ENCODE measurements at places on chromosomes 13 and 19.
A peak's percentile ranks its signal among the peaks of the same experiment; 100 is the strongest.

- no peak for DNase-seq
These were observed 44.7 kb upstream of the RANBP3 start for GRCh38 chr19:6022570-6023064.

DNA sequence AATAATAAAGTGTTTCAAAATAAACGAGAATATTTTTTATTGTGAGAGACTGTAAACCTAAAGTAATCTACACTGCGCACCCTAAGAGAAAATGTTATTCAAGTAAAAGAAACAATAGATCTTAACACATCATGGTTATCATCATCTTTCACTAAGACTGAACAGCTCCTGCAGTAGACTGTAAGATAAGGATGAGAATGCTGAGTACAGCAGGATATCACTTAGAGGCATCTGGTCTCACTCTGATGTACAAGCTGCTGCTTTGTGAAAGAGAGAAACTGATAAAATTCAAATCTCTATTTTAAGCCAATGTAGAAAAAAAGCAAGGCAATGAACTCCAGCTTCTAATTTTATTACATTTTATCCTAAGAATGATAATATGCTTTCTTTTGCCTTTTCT lies 261.7 kb upstream of the HTR2A start:
- DNase-seq: no peak

GRCh38 chr19:1262623-1263123 lies 6.5 kb upstream of the CIRBP start:
- no peak for DNase-seq

GRCh38 chr13:28049880-28050875 lies 50.2 kb downstream of the FLT3 start:
- DNase-seq: no peak

- DNase-seq: no peak
These were observed 16.5 kb downstream of the TYK2 start for GRCh38 chr19:10363789-10364281.

DNA sequence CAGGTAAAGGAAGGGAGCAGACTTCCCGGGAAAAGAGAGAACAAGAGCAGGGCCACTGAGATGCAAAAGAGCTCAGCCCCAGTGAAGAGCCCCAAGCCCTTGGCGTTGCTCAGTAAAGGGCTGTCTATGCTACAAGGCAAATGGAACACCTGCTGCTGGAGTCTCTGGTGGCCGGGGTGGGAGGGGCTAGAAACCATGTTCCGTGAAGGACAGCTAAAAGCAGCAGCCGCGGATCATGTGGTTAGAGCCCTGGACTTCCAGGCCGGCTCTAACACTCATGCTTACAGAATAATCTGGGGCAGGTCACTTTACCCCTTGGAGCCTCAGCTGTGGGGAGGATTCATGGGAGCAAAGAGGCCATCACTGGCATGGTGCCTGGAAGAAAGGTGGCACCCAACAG lies 17.8 kb downstream of the POU2F2 start:
- no peak for DNase-seq

DNA sequence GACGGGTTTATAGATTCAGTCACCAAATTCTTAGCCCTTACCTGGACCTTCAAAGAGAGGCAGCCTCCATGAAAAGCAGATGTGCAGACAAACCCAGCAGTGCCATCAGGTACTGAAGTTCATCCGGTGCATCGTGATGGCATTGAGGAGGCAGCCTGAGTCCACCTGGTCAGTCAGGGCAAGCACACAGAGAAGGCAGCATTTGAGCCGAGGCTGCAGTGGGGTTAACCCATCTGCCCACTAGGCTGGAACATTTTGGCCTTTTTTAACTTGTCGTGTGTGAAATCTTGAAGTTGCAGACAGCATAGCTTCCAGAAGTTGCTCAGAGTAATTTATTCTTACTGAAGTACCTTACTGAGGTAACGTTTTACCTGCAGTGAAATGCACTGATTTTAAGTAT lies 4.9 kb downstream of the LMO7 start:
- DNase-seq: no peak

GRCh38 chr19:11843722-11844121 lies 4.8 kb upstream of the ZNF439 start:
- DNase-seq: no peak

- DNase-seq: no peak
These were observed 551 bp upstream of the EBI3 start for GRCh38 chr19:4228765-4229178.

DNA sequence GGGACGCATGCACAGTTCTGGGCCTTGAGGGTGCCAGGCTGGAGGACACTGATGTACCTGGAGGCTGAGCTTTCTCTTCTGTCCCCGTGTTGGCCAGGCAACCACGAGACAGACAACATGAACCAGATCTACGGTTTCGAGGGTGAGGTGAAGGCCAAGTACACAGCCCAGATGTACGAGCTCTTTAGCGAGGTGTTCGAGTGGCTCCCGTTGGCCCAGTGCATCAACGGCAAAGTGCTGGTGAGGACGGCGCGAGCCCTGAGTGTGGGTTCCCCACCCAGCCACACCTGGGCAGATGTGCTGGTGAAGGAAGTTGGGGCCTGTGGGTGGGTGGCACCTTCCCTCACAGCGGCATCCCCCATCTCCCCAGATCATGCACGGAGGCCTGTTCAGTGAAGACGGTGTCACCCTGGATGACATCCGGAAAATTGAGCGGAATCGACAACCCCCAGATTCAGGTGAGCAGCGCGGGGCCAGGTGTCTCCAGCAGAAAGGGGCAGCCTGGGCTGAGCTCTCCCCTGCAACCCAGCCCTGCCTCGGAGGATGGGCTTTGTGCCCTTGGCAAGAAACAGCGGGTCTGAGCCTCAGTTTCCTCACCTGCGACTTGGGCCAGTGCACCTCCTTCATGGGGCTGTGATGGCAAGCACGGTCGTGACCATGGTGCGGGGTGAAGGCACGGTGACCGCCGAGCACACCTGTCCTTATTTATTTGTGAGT lies 26.2 kb downstream of the CCDC8 start:
- no peak for DNase-seq

DNA sequence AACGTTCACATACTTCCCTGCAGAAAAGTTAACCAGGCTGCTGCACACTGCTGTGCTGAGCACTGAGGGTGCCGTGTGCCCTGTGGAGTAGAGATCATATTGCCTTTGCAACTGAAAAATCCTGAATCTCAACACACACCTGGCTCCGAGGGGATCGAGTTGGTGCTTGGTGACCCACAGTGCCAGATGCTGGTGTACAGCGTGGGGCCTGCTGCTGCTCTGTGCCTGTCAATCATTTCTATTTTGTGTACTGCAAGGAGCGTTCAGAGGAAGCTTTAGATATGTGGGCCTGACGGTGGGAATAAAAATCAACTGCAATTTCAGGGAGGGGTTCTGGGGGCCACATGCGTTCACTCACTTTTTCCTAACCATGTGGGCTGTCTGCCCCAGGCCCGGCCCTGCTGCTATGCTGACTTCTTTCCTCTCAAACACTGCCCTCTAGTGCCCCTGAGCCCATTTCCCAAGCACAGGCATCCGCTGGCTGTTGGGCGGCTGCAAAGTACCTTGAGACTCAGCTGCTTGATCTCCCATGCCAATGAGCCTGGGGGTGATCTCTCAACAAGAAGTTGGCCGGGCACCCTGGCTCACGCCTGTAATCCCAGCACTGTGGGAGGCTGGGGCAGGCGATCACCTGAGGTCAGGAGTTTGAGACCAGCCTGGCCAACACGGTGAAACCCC lies 9.7 kb upstream of the LENG8 start:
- no peak for DNase-seq

DNA sequence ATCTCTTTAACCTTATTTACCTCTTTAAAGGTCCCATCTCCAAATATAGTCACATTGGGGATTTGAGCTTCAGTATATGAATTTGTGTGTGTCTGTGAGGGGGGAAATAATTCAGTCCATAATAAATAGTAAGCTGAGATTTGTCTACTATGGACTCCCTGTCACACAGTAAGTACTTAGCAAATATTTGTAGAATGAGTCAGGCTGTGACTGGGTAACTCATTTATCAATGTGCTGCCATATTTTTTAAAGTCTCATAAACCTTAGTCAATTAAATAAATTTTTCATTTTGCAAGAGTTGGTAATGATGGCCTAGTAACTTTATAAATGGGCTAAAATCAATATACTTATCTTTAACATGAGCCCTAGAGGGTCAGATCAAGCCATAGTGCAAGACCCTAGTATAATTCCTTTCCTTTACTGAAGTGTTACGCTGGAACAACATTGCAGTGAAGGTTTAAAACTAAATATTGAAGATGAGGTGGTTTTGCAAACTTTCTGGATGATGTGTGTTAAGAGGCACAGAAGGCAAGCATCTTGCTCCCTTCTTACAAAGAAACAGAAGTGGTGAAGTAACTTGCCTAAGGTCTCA lies 305.1 kb downstream of the KCNRG start:
- no peak for DNase-seq

GRCh38 chr19:3243819-3244700 lies 19.6 kb downstream of the CELF5 start:
- no peak for DNase-seq

- DNase-seq: no peak
These were observed 2.2 kb downstream of the JUND start for GRCh38 chr19:18279266-18279515.

DNA sequence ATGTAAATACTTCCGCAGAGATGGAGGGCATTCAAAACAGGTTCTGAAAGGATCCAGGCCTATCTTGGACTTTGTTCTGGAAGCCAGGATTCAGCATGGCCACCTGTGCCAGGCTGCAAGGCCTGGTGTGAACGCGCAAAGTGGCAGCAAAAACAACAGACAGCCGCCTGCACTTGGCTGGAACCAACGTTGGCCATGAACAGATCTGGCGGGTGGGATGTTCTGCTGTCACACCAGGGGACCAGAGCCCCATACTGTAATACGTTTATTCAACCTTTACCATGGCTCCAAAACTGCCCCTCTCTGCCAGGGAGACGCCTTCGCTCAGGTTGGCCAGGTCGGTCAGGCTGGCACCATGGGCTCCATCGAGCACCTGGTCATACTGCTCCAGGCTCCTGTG lies 69.7 kb downstream of the EPS15L1 start:
- no peak for DNase-seq

GRCh38 chr13:109415057-109415456 lies 371.3 kb downstream of the IRS2 start:
- DNase-seq: no peak

- no peak for DNase-seq
These were observed 130.7 kb downstream of the CDK8 start for GRCh38 chr13:26384587-26384986.

- no peak for DNase-seq
These were observed 3.1 kb downstream of the CCER2 start for GRCh38 chr19:38908911-38909310.

DNA sequence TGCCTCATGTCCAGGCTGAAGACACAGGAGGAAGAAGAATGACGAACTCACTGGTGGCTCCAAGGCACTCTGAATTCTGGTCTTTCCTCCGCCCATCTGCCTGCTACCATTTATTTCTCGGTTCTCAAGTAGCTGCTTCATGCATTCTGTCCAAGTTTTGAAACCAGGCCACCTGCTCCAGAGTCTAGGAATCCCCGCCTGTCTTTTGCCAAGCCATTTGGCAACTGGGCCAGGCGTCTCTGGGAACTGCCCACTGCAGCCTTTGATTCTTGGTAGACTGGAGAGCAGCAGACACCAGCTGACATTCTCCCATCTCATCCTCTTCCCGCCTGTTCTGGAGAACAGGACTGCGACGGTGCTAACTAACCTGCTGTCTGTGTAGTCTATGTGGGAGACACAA lies 10.8 kb downstream of the SLC35E1 start:
- DNase-seq: no peak

GRCh38 chr19:33780746-33781145 lies 15.9 kb upstream of the KCTD15 start:
- no peak for DNase-seq

DNA sequence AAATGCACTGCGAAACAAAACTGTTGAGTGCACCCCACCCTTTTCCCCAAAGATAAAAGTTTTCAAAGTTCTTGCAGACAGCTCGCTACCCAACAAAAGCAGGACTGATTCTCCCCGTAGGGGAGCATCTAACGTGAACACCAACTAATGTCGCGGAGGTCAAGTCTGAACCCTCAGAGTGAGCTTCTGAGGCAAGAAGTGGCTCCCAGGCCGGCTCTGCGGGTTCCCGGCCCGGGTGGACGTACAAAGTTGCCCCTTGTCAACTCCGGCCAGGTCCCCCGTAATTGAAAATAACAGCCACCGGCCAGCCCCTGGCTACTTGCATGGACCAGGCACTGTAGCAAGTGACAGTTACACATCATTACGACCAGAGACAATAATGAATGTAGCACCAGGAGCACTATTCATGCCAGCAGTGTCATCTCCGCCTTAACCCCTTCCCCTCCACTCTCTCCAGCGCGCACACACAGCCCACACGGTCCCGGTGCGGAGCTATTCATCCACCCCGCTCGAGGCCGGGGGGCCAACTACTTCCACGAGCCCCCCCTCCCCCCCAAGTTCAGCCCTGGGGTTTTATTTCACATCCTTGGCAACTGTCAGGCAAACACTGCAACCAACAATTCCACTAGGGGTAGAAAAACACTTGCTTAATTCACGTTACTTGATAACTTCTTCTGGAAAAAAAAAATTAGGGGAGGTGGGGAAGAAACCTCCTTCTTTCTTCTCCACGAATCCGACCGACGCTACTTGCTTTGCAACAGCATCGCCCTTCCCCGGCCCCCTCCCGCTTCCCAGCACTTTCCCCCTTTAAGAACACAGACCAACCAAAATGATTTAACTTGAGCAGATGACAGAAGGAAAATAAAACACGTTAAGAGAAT lies 1.2 kb downstream of the KLF12 start:
- peak; percentile 19 for DNase-seq

- no peak for DNase-seq
These were observed 87.6 kb downstream of the HSPH1 start for GRCh38 chr13:31073859-31074718.

GRCh38 chr19:40565910-40566495 lies 10.7 kb upstream of the SHKBP1 start:
- DNase-seq: no peak

DNA sequence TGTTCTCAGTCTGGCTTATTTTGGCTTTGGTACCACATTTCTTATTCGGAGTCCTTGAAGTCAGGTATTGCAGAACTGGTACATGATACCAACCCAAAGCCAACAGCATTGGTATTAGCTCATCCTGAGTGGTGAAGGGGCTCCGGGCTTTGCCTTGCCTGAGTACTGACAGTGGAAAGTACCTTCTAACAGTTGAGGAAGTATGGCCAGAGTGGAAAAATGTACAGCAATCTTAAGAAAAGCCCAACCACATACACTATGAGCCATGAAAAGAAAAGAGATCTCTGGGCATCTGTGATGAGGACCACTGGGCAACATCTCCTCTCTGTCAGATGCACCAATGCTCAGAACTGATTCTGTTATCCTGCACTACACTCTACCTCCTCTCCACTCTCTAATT lies 8.3 kb downstream of the LCP1 start:
- no peak for DNase-seq

GRCh38 chr19:45630463-45630862 lies 8.7 kb downstream of the EML2 start:
- no peak for DNase-seq

GRCh38 chr13:31987535-31988170 lies 43.9 kb upstream of the FRY start:
- DNase-seq: no peak
